Stimulated activated CD4-positive, alpha-beta T cell treated with anti-CD3 and anti-CD28 coated beads, Interleukin-12 subunit alpha, Interleukin-12 subunit beta, amount 100 ng/mL, for 48 hours (primary cell): ENCODE measurements at places on chromosomes 16 and 17.
A peak's percentile ranks its signal among the peaks of the same experiment; 100 is the strongest.

- DNase-seq = no peak
Measured at GRCh38 chr17:41278176-41278955, 2.9 kb downstream of the KRTAP9-7 start.

DNA sequence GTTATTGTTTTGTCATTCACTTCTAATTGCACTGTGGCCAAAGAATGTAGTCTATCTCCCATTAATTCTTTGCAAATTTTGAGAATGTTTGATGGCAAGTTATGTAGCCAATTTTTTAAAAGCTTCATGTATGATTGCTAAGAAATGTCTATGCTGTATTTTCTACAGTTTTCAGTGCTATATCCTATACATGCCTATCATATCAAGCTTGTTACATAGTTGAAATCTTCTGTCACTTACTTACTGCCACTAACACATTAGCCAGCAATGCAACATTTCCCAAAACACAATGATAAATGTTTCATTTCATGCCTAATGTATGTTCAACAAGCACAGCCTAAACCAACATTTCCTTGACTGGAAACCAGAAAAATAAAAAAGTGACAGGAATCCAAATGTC is 292.4 kb upstream of the AXIN2 start:
- no peak for DNase-seq

GRCh38 chr17:10623737-10624338 is 33.3 kb downstream of the MYH3 start:
- no peak for DNase-seq

DNA sequence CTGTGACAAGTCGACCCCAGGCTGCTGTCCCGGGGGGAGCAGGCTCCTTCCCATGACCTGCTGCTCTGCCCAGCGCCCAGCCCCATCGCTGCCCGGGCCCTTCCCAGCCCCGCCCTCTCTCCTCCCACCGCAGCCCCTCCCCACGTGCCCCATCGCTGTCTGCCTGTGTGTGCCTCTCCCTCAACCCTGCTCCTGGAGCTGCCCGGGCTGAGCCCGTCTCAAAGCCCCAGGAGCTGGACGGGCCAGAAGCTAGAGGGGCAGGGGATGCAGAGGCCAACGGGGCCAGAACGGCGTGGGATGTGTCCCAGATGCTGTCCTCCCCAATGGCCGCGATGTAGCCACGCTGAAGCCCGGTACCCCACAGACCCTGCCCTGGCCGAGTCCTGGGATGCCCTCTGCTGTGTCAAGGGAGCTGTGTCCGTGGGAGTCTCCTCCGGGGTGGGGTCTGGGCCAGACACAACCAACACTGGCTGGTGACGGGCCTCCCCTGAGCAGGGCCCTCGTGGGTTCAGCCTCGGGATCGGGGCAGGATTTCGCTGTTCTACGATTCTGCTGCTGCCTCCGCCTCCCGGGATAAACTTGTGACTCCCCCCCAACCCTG is 118.2 kb upstream of the ZNF750 start:
- DNase-seq = no peak

DNA sequence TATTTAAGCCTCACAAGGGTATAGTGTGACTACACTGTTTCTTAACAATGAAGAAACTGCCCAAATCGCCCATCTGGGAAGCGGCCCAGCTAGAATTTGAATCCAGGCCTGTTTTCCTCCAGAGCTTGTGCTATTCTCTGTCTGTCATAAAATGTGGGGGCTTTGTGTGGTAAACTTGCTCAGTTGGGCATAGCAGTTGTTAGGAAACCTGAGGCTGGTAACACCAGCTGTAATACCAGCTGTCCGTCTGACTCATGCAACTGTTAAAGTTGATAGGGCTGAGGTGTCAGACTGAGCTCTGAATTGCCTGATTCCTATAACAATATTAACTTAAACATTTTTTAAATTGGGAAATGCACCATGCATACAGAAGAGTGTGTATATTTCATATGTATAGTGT is 9.3 kb downstream of the NOD2 start:
- DNase-seq = no peak

GRCh38 chr17:21214777-21215541 is 998 bp upstream of the TMEM11 start:
- DNase-seq = peak; percentile 11

GRCh38 chr16:15553313-15554088 is 89.5 kb downstream of the MARF1 start:
- DNase-seq = peak; percentile 32

DNA sequence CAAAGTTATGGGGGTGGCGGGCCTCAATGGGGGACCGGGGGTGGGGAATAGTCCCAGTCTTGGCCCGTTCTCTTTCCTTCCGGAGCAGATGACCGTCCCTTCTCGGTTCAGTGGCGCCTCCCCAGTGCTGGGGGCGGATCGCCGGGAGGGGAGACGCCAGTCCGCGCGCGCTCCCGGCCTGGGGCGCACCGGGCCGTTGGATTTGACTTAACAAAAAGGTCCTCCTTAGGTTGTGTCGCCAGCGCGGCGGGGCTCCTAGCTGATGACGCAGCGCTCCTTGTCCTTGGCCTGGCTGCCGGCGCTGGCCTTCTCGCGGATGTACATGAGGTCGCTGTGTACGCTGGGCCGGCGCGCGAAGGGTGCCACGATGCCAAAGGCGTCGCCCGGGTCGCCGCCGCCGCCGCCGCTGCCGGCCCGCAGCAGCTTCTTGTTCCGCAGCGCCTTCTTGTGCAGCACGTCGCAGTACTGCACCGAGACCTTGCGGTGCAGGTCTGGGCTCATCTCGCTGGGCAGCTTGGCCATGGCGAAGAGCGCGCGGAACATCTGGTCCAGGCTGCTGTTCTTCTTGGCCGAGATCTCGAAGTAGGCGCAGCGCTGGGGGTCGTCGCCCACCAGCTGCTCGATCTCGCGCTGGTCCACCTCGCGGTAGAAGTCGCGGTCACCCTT is 1.2 kb downstream of the RASD1 start:
- DNase-seq = no peak

GRCh38 chr17:5582209-5583185 is 1.8 kb downstream of the NLRP1 start:
- no peak for DNase-seq

DNA sequence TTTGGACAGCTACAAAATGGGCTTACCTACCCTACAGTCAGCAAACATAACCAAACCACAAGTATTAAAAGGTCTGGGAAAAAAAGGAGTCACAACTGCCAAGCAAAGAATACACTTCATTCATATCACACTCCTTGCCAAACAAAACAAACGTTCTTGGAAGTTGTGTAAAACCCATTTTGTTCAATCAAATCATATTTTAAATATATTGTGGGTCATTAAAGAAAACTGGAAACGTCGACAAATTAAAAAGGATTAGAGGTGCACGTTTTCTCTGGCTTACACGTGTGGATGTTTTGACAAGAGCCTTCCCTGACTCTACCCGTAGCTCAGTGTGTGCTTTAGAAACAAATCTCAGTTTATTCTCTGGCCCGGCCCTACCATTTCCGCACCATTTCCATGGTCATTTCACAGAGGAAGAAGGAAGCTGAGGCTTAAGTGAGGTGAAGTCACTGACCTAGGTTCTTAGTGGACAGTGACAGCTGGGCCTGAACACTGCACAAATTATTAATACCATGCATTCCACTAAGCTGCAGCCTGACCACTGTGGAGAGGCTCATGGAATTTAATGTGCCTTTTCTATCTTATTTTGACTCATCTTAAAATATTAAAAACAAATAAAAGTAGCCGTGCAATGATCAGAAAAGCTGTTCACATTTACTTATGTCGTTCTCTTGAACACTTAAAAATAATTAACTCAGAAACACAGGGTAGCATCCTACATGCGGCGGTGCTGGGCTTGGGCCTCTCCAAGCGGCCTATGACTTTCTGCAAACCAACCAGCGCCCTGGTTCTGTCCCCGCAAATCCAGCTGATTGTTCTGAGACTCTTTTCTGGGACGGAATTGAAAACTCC is 968 bp downstream of the CEP112 start:
- no peak for DNase-seq

GRCh38 chr17:74742153-74742515 is 5.1 kb downstream of the RAB37 start:
- no peak for DNase-seq

- DNase-seq = no peak
Measured at GRCh38 chr17:1108478-1108764, 71.4 kb downstream of the ABR start.

DNA sequence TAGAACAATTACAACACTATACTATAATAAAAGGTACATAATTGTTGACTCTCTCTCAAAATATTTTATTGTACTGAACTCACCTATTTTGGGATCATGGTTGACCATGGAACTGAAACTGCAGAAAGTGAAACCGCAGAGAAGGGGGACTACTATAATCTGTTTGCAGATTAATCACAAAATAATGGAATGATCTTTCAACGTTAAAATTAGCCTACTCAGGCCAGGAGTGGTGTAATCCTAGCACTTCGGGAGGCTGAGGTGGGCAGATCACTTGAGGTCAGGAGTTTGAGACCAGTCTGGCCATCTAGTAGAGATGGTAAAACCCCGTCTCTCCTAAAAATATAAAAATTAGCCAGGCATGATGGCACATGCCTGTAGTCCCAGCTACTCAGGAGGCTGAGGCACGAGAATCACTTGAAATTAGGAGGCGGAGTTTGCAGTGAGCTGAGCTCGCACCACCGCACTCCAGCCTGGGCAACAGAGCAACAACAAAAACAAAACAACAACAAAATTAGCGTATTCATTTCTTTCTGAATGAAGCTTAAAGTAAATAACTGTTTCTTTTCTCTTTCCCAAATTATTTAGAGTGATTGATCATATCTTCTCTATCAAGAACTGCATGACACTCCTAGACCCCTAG is 45.6 kb downstream of the IKZF3 start:
- DNase-seq = no peak

GRCh38 chr16:1532771-1533170 is 695 bp upstream of the TMEM204 start:
- no peak for DNase-seq

- no peak for DNase-seq
Measured at GRCh38 chr17:80387071-80387470, 27.9 kb upstream of the ENDOV start.

GRCh38 chr17:7893187-7893880 is 4.7 kb downstream of the CHD3 start:
- DNase-seq = no peak

DNA sequence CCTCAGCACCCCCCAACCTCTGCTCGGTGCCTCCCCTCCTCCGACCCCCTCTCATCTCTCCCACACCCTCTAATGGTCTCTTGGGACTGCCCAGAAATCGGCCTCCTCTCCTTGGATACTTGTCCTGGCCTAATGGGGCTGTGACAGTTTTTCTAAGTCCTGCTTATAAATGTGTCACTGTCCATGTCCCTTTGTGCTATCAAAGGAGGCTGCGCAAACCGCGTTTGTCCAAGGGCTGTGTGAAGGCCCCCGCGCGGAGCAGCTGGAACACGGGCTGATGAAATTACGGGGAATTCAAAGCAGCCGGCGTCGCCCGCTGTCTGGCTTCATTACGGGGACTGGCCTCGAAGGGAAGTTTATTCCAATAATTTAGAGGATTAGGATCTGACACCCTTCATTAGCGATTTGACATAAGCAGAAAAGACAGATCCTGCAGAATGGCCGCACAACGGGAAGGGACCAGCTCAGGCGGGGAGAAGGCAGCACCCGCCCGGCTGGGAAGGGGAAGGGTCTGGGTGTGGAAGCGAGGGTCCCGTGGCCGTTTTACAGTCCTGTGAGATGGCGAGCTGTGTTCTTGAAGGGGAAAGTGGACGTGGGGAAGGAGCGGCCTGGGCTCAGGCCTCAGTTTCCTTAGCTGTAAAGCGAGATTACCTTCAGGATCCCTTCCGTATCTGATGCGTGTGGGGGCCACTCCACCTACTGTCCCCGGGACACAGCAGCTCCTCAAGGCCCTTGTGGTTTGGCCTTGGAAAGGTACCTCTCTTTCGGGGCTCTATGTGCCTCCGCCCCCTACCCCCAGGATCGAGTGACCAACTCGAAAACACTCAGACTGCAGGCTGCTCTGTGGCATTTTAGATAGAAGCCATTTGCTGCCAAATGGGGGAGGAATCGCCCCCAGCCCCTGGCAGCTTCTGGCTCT is 1.6 kb upstream of the WFIKKN2 start:
- DNase-seq = no peak

DNA sequence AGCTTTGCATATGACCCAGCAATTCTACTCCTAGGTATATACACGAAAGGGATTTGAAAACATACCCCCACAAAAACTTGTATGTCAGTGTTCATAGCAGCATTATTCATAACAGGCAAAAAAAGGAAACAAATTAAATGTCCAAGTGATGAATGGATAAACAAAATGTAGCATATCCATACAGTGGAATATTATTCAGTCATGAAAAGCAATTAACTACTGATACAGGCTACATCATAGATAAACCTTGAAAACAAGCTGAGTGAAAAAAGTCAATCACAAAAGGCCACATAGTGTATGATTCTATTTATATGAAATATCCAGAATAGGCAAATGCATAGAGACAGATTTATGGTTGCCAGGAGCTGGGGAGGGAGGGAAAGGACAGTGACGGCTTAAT is 676 bp downstream of the EME1 start:
- DNase-seq = no peak

GRCh38 chr16:398561-399339 is 1.8 kb downstream of the NME4 start:
- no peak for DNase-seq

DNA sequence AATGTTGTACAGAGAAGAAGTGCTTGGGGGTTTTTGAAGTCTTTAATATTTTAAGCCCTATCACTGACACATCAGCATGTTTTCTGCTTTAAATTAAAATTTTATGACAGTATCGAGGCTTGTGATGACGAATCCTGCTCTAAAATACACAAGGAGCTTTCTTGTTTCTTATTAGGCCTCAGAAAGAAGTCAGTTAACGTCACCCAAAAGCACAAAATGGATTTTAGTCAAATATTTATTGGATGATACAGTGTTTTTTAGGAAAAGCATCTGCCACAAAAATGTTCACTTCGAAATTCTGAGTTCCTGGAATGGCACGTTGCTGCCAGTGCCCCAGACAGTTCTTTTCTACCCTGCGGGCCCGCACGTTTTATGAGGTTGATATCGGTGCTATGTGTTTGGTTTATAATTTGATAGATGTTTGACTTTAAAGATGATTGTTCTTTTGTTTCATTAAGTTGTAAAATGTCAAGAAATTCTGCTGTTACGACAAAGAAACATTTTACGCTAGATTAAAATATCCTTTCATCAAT is 57.8 kb downstream of the HLF start:
- DNase-seq = no peak

DNA sequence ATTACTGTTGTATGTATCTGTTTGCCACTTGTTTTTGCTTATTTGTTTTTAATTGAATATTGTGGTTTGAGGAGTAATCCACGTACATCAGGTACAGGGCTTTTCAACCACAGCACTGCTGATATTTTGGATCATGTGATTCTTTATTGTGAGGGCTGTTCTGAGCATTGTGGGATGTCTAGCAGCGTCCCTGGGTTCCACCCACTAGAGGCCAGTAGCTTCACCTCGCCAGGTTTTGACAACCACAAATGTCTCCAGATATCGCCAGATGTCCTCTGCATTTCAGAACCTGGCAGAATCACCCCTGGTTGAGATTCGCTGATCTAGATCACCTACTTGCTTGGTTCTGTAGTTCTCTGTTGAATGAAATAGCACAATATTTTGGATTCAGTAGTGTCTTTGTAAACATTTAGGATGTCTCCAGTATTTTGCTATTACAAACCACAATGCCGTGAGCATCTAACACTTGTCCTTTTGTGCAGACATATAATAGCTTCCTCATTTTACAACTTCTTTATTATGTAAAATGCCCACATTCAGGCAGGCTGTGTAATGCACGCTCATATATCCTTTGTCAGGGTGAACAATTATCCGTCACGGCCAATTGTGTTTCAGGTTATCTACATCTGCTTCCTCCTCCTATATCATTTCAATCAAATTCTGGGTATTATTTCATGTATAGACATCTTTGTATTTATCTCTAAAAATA is 380.3 kb downstream of the SNX29 start:
- no peak for DNase-seq
